ENCODE measurements at places on chromosomes 5 and 9.
A peak's percentile ranks its signal among the peaks of the same experiment; 100 is the strongest.

GRCh38 chr5:126976520-126977172 lies 53.7 kb downstream of the MARCHF3 start:
- peak; percentile 96 for DNase-seq

- no peak for DNase-seq
Measured at GRCh38 chr5:122755783-122756182, 19.1 kb upstream of the SNX2 start.

DNA sequence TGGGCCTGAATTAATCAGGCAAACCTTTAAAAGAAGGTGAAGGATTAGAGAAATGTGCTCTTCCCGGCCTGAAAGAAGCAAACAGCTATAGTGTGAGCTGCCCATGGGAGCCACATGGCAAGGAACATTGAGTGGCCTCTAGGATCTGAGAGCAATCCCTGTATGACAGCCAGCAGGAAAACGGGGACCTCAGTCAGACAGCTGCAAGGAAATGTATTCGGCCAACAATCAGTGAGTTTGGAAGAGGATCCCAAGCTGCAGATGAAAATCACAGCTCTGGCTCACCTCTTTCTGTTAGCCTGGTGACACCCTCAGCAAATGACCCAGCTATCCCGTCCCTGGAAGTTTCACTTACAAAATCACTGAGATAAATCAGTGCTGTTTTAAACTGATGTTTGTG lies 309.2 kb downstream of the SH3GL2 start:
- no peak for DNase-seq

- no peak for DNase-seq
Measured at GRCh38 chr9:95425910-95426551, 90.7 kb downstream of the PTCH1 start.

DNA sequence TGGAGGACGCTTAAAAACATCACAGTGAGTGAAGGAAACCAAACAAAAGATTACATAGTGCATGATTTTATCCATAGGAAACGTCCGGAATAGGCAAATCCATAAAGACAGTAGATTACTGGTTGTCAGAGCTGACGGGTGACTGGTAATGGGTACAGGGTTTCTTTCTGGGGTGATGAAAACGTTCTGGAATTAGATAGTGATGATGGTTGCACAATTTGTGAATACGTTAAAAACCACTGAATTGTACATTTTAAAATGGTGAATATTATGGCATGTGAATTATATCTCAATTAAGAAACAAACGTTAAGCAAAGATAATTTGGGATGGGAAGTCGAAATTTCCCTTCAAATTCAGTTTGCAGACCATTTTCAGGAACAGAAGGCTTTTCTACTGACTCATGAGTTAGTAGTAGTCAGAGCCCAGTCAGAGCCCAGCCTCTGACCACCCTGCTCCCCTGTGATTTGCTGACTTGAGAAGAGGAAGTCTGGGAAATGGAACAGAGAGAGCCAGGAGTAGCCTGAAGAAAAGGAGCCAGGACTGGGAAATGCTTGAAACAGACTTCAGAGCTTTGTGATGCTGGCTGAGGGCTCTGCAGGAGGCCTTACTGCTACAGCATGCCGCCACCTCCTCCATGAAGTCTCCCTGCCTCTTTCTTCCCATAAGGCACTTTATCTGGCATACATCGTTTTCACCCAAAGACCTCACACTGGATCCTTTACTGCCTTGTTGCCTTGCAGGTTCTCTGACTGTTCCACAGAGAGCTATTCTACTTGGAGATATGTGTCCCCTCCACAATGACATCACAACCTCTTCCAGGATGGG lies 46.4 kb upstream of the CTNNA1 start:
- no peak for DNase-seq

GRCh38 chr5:71828291-71829040 lies 109.4 kb downstream of the CARTPT start:
- DNase-seq: no peak

GRCh38 chr5:112935675-112936074 lies 13.6 kb upstream of the REEP5 start:
- no peak for DNase-seq

DNA sequence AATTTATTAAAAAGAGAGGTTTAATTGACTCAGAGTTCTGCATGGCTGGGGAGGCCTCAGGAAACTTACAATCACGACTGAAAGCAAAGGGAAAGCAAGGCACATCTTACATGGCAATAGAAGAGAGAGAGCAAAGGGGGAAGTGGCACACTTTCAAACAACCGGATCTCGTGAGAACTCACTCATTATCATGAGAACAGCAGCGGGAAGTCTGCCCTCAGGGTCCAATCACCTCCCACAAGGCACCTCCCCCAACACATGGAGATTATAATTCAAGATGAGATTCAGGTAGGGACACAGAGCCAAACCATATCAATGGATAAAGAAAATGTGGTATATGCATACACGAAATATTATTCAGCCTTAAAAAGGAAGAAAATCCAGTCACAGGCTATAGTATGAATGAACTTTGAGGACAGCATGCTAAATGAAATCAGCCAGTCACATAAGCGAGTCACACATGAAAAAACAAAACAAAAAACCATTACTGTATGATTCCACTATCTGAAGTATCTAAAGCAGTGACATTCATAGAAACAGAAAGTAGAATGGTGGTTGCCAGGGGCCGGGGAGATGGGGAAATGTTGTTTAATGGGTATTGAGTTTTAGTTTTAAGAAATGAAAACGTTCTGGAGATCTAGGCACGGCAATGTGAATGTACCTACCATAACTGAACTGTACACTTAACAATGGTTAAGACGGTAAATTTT lies 83.4 kb upstream of the PCA3 start:
- no peak for DNase-seq

DNA sequence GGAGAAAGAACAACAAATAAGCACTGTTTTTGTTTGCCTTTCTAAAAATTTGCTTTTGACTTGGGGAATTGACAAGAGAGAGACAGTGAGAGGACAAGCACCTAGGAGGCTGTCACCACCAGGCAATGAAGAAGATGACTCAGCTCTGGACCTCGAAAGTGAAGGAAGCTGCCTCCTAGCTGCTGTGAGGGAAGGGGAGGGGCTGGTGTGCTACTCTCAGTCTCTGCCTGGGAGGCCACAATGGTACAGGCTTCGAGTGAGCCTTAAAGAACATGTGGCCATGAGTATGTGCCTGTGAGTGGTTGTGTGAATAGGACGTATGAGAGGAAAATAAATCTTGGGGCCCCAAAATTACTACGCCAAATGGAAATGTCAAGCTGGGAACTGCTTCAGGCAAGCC lies 7.1 kb upstream of the PLK2 start:
- DNase-seq: no peak

DNA sequence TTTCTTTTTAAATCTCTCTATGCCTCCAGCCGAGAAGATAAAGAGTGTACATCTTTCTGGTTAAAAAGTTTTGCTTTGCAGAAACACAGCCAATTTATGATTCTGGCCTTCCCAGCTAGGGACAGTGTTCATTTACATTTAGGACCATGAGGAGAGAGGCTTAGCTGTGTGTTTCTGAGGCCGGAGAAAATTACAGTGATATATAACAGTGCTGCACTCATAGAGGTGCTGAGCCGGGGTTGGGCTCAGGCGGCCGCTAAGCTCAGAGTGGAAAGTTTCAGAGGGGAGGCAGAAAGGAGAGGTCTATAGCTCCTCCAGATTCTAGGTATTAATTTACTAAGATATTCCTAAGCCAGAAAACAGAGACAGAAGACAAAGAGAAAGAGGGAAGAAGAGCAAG lies 37.0 kb upstream of the LCP2 start:
- DNase-seq: no peak

DNA sequence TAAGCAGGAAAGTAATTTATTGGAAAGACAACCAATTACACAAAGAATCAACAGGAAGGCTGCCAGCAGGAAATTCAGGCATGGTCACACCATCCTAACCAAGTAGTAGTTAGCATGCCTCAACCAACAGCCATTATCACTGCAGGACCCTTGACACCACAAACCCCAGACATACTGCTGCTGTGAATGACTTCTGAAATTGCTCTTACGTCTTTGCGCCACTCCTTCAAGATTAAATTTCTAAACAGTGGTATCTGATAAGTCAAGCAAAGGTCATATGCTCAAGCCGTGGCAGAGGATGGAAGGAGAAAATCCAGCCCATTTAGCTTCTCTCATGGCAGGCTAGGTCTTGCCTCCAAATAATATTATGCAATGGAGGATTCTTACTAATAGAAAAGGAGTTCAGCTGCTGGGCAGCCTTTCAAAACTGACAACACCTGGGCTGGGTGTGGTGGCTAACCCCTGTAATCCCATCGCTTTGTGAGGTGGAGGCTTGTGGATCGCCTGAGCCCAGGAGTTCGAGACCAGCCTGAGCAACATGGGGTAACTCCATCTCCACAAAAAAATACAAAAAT lies 5.0 kb upstream of the PTGER4 start:
- no peak for DNase-seq

DNA sequence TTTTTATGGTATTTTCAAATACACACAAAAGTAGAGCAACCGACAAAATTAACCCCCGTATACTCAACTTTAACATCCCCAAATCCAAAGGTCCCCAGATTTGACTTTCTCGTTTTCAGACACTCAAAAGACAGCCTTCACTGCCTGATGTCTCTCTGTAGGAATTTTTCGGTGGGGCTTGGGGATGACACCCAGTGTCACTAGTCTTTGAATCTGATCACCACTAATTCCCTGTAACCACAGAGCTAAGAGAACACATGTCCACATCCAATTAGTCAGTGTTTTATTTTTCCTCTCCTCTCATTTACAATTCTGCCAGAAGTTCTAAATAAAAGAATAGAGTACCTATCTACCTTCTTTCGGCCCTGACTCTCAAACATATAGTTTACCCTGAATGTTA lies 324.6 kb downstream of the ARL15 start:
- DNase-seq: no peak

- DNase-seq: no peak
Measured at GRCh38 chr5:179805070-179805528, 1.6 kb downstream of the MGAT4B start.

DNA sequence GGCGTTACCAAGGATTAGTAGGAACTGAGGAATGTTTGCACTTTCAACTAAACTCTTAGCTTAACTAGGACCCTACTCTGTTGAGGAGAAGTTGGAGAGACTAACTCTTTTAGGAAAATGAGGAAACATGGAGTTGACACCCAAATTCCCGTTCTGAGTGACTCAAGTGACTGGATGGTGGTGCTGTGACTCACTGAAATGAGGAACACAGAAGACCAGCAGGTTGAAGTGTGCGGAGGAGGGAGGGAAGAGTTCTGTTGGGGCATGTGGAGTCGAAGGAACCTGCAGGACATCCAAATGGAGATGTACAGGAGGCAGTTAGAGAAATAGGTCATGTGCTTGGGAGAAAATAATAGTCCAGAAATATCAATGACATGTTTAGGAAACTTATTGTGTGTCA lies 8.2 kb downstream of the HEXB start:
- no peak for DNase-seq

DNA sequence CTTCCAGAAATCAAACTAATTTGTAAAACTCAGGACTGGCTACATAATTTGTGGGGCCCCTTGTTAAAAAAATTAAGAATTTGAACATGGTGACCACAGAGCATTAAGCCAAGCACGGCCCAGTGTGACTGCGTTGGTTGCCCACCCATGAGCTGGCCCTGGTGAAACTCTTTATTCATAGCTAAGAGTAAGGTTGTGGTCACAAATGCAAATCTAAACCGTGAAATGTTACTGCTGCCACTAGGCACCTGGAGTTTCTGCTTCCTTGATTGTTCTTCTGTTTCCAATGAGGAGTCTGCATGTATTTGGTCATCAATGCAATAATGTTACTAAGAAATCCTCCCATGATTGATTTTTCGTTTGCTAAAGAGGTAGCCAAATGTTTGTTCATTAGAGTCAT lies 4.2 kb downstream of the GCNT1 start:
- no peak for DNase-seq

GRCh38 chr5:135194573-135195269 lies 160.7 kb upstream of the PITX1 start:
- DNase-seq: no peak

- no peak for DNase-seq
Measured at GRCh38 chr9:1014640-1015039, 35.5 kb upstream of the DMRT2 start.

- no peak for DNase-seq
Measured at GRCh38 chr5:56206126-56206910, 26.8 kb downstream of the ANKRD55 start.

DNA sequence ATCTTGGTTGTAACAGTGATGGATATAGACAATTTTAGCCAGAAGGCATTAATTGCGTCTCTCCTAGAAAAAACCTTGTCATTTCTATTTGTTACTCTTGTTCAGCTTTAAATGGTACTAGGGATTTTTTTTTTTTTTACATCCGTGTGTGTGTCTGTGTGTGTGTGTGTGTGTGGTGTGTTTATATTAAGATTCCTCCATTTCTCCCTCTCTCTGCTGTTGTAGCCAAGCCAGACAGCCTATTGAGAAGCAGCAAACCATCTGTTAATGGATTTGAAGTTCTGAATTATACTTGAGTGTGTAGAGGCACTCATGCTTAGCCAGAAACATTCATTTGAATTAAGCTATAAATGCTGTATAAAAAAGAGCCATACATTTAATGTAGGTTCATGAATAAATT lies 72.3 kb downstream of the SLF1 start:
- no peak for DNase-seq

GRCh38 chr9:89376286-89376685 lies 58.0 kb downstream of the SECISBP2 start:
- no peak for DNase-seq

DNA sequence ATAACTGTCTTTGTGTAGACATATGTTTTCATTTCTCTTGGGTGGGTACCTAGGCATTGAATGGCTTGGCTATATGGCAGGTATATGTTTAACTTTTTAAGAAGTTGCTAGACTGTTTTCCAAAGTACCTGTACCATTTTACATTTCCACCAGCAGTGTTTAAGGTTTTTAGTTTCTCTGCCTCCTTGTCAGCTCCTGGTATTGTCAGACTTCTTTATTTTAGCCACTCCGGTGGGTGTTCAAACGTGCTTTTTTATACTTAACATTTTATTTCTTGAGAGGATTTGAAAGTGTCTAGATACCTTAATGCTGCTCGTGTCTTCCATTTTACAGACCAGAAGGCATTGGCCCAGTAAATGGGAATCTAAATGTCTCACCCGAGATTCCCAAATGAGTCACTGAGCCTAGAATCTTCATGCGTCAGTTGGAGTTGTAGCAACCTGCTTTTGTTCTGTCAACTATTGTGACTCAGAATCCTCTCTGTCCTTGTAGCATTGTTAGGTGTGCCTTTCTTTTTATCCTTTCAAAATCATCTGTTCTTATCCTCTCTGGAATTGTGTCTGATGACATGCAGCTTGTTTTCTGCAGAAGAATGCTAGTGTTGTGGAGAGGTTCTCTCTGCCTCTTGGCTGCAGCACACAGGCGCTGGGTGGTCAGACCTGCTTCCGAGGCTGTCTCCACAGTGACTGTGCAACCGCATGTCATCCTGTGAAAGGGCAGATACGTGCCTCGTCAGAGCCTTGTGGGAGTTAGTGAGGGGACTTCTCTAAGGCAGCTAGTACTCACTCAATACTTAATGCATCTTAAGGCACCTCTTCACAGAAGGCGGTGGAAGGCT lies 291.8 kb downstream of the AOPEP start:
- DNase-seq: peak; percentile 52

Measured in hematopoietic multipotent progenitor cell treated with erythropoietin and hydrocortisone succinate and interleukin-3 and kit ligand, for 8 days (in vitro differentiated cells).